ENCODE measurements at places on chromosomes 11 and 22.

GRCh38 chr22:39414886-39415285, 15.3 kb downstream of the TAB1 start:
- no peak for DNase-seq

DNA sequence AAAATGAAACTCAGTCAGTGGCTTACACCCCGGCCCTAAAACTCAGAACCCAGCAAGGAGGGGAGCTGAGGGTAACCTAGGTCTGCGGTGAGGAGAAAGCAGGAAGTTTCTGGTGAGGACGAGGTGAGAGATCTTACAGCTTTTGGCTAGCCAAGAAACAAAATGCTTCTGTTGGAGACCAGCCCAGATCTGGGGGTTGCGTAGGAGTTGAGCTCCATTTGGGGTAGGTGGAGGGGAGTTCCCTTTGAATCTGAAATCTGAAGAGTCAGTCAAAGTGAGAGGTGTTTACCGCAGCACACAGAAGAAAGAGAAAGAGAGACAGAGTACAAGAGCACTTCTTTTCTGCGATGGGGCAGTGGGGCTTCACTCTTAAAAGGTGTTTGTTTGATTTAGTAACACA, 29.6 kb downstream of the EHF start:
- DNase-seq: peak; percentile 61

GRCh38 chr11:69053169-69053477, 4.4 kb downstream of the TPCN2 start:
- no peak for DNase-seq

DNA sequence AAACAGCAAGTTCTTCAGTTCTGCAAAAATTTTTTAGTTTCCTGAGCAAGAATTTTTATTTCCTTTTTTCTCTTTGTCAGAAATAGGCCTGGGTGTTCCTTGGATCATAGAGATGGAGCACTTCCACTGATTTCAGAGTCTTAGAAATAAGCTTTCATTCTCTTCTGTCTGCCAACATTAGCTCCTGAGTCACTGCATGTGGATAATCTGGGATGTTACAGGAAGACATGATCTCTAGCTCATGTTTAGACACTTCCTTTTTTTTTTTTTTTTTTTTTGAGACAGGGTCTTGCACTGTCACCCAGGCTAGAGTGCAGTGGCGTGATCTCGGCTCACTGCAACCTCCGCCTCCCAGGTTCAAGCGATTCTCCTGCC, 13.2 kb upstream of the TMEM218 start:
- DNase-seq: peak; percentile 87

DNA sequence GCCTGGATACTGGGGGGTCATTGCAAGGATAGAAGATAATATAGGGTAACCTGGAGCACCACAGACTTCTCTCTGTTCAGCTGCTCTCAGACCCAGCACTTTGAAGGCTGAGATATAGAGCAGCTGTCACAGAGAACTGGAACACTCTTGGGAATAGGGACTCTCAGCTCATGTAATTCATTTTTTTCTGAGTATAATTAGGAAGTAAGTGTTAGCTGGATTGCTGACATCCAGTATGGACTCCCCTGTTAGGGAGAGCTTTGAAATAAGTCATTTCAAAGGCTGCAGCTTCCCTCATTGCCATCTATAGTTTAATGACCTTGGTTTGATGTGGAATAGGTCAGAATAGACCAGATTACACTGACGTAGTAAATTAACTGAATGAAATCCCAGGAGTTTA, 120.8 kb upstream of the POU2AF2 start:
- DNase-seq: no peak

GRCh38 chr22:28714043-28714628, 27.5 kb downstream of the CHEK2 start:
- peak; percentile 15 for DNase-seq

GRCh38 chr22:32758866-32759385, 42.6 kb upstream of the TIMP3 start:
- no peak for DNase-seq

- no peak for DNase-seq
Measured at GRCh38 chr11:119012629-119013170, 5.4 kb downstream of the RPS25 start.

GRCh38 chr11:75964071-75964470, 149.1 kb downstream of the UVRAG start:
- no peak for DNase-seq

- no peak for DNase-seq
Measured at GRCh38 chr11:28922386-28922981, 814.3 kb downstream of the METTL15 start.

DNA sequence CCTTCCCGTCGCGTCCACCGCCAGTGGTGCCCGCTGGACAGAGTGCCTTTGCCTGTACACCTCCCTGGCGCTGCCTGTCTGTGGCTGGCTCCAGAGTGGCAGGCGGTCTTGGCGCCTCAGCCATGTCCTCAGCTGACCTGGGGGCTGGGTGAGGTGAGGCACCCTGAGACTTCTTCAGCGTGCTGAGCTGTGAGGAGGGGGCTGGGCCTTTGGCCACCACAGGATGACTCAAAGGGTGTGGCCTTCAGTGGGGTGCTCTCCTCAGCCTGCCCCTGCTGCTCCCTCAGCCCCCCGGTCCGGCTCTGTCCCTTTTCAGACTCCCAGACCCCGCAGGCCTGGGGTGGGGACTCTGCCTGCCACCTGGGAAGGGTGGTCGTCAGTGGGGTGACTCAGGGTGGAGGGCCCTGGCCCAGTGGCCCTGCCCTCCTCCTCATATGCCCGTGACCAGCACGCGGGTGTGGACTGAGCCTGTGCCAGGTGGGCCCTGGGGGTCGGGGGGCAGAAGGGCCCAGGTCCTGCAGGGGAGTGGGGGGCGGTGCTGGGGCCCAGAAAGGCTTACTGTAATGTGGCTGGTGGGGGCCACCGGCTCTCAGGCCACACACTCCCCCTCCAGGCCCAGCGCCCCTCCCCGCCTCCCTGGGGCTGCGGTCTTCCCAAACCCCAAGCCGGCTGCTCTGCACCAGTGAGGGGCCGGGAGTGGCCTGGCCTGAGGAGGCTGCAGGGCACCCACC, 15.9 kb downstream of the CRELD2 start:
- DNase-seq: peak; percentile 61

- DNase-seq: no peak
Measured at GRCh38 chr11:115194802-115195110, 309.5 kb downstream of the CADM1 start.

DNA sequence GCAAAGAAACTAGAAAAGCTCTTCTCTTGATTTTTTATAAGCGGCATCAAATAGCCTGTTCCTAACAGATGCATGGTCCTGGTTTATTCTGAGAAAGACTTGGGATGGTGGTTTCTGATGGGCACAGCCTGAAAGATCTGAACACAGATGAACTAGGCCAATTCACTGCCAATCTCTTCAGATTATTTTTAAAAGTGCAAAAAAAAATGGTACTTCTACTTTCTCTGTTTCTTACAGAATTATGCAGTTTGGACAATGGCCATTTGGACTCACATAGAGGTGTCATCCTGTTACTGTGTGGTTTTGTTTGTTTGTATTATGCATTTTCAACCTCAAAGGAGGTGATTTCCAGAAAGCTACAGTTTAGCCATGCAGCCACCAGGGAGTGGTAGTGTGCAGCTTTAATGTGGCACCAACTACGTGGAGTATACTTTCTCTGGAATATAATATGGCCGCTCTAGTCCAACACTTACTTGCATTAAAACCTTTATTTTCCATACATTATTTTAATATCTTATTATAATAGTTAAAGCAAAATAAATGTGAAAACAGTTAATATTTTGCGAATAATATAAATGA, 469.8 kb upstream of the KIRREL3 start:
- DNase-seq: peak; percentile 37

GRCh38 chr11:132453406-132453805, 1078.9 kb downstream of the OPCML start:
- no peak for DNase-seq

GRCh38 chr11:122879785-122880184, 2.8 kb upstream of the JHY start:
- DNase-seq: no peak

DNA sequence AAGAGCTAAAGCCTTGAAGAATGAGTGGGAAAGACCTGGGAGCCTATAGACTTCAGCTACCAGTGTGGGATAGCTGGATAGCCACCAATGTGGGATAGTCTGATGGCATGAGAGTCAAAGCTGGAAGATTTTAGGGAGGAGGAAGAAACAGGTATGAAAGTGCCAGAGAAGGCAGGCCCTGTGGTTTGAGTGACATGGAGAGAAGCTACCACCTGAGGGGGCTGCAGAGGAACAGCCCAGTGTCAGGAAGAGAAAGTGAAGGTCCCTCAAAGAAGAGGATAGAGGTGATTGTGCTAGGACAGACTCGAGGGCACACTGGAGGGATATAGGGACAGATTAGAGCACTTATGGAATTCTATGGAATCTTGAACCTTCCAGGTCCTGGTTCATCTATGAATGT, 23.1 kb upstream of the PAX6 start:
- DNase-seq: no peak

GRCh38 chr11:128854841-128855240, 12.3 kb downstream of the KCNJ1 start:
- DNase-seq: no peak

GRCh38 chr22:38228873-38229740, 27.3 kb downstream of the MAFF start:
- no peak for DNase-seq

DNA sequence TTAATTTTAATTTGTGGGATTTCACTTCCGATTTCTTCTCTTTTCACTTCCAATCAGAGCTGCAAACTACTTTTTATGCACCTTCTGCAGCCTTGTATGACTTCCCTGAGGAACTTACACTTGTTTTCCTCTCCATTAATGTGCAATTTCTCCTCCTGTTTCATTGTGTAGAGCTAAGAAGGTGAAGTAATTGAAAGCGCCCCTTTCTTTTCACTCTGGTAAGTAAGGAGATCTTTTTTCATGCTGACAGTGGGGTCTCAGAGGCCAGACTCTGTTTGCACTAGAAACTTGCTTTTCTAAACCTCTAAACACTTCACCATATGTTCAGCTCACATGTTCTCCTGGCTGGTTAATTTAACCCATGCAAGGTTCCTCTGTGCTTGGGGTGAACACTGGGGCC, 117.0 kb downstream of the FANCF start:
- DNase-seq: no peak

DNA sequence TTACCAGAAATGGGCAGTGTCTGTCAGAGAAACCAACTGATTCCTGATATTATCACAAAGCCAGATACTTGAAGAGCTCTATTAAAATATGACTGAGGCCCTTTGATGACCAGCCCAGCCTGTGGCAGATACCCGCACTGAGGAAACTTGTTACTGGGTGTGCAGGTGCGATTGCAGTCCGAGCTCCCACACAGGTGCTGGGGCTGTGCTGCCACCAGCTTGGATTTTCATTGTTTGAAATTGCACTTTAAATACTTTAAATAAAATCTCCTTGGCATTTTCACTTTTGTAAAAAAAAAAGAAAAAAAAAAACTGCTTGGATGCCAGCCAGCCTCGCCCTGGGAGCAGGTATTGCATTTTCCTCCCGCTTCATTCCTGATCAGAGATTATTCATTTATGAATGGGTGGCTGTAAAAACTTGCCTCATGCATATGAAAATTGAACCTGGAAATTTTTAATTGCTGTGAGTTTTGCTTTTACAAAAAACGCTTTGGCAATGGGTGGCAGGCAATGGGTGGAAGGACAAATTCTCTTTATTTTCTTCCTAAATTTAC, 21.2 kb downstream of the EHF start:
- DNase-seq: no peak

Data from suppressor macrophage treated with lipopolysaccharide for 1 hour (primary cell).